ENCODE measurements at places on chromosomes 5 and 9. TPM values are rescaled to one million over a fixed set of nuclear protein-coding genes. Genes with fewer than 3 reads are reported as not detected.

FBP2 gene
- not detected for polyA plus RNA-seq

HBEGF gene
- polyA plus RNA-seq = 20.0 TPM

C9 gene
- not detected for polyA plus RNA-seq

C9orf50 gene
- polyA plus RNA-seq = not detected

MLLT3 gene
- 5.9 TPM for polyA plus RNA-seq

CDK7 gene
- 12.7 TPM for polyA plus RNA-seq

FGF18 gene
- polyA plus RNA-seq = 0.24 TPM

NDUFA8 gene
- 76.9 TPM for polyA plus RNA-seq

LCP2 gene
- polyA plus RNA-seq = 12.9 TPM

WDR70 gene
- polyA plus RNA-seq = 16.1 TPM

CNTFR gene
- 18.9 TPM for polyA plus RNA-seq

ISL1 gene
- polyA plus RNA-seq = 1.2 TPM

HCN1 gene
- 0.59 TPM for polyA plus RNA-seq

EPB41L4B gene
- 129 TPM for polyA plus RNA-seq

PDCD1LG2 gene
- 0.14 TPM for polyA plus RNA-seq

PCDHGB7 gene
- 2.3 TPM for polyA plus RNA-seq

ZFP37 gene
- polyA plus RNA-seq = 1.2 TPM

TBC1D9B gene
- 82.3 TPM for polyA plus RNA-seq

BHMT2 gene
- polyA plus RNA-seq = 2.1 TPM

CCDC127 gene
- 4.3 TPM for polyA plus RNA-seq

SPINK6 gene
- polyA plus RNA-seq = not detected

SPINK14 gene
- not detected for polyA plus RNA-seq

TRPM3 gene
- 0.10 TPM for polyA plus RNA-seq

CRB2 gene
- 0.22 TPM for polyA plus RNA-seq

WNT8A gene
- not detected for polyA plus RNA-seq

INSL4 gene
- polyA plus RNA-seq = not detected

TAL2 gene
- polyA plus RNA-seq = not detected

C5orf58 gene
- polyA plus RNA-seq = not detected

PDZD2 gene
- 38.9 TPM for polyA plus RNA-seq

NUTM2F gene
- not detected for polyA plus RNA-seq

ANKH gene
- 17.5 TPM for polyA plus RNA-seq

TICAM2 gene
- 1.8 TPM for polyA plus RNA-seq

PHF24 gene
- 0.03 TPM for polyA plus RNA-seq

SOX30 gene
- not detected for polyA plus RNA-seq

PCDHGA6 gene
- polyA plus RNA-seq = 0.45 TPM

Data from adipose tissue (tissue), 3 donors.